Muscle of arm (tissue), 14 donors: ENCODE measurements at places on chromosomes 2 and 18. TPM values are rescaled to one million over a fixed set of nuclear protein-coding genes. Genes with fewer than 3 reads are reported as not detected.

DNA sequence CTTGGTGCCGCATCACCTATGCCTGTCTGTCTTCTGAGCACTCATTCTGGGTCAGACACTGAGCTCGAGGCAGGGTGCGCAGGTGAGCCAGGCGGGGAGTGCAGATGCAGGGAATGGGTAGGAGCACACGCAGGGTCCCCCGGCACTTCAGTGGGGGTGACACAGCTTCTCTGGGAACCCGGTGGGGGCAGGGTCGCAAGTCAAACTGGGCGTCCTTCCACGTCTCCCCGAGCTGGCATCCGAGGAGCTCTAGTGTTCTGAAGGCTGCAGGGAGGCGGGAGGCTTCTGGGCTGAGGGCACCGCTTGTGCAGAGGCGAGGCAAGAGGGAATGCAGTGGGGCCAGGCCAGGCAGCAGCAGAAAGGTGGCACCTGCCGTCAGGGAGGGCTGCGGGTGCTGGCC, 86.0 kb downstream of the DGKD start:
- no peak for DNase-seq

FSHR gene
- polyA plus RNA-seq: not detected

CCDC141 gene
- 69.1 TPM for polyA plus RNA-seq

- DNase-seq: no peak
These were observed 49.2 kb upstream of the UGP2 start for GRCh38 chr2:63792530-63792929.

DNA sequence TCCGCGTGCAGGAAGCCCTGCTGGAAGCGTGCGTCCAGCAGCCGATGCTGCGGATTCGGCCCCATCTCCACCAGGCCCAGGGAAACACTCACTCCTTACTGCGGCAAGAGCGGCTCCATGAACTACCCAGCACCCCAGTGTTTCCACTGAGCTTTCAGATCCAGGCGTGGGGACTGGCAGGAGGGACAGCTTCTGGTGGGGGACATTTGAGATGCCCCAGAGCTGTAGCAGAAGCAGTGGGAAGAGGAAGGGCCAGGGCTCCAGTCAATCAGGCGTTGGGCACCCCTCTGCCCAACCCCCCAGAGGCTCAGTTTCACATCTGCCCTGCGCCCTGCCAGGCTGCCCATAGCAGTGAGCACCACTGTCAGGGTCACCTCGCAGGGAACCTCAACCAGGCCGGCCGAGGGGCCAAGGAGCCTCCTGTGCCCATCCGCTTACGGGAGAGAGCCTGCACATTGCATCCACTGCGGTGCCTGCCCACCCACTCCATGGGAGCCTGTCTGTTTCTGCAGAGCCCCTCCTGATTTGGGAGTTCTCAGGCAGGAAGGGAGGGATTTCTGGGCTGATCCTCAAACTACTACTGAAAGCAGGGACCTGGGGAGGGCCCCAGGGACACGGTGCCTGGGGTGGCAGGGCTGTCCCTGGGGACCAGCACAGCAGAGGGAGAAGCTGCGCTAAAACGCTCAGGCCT, 4.6 kb downstream of the AGXT start:
- no peak for DNase-seq

DNA sequence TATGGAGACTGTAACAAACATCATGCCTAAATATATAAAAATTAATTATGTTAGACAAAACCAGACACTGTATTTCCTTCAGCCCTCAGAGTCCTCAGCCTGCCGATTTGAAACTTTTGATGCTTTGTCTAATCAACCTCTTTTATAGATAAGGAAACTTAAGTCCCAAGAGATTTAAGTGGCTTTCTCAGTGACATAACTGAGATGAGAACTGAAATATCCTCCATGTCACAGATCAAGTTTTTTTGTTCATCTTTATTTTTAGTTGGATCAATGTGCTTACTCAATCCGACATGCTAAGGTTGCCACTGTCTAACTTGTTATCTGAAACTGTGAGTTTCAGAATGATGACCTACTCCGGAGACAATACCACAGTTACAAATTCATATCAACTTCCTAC, 72.3 kb downstream of the BARD1 start:
- DNase-seq: no peak

- no peak for DNase-seq
These were observed 204.8 kb downstream of the SLC39A10 start for GRCh38 chr2:195861821-195862220.

ALLC gene
- polyA plus RNA-seq: 0.25 TPM

GRCh38 chr2:128214866-128215460, 103.7 kb downstream of the HS6ST1 start:
- no peak for DNase-seq

GRCh38 chr18:55076643-55077218, 117.5 kb upstream of the CCDC68 start:
- DNase-seq: no peak

DNA sequence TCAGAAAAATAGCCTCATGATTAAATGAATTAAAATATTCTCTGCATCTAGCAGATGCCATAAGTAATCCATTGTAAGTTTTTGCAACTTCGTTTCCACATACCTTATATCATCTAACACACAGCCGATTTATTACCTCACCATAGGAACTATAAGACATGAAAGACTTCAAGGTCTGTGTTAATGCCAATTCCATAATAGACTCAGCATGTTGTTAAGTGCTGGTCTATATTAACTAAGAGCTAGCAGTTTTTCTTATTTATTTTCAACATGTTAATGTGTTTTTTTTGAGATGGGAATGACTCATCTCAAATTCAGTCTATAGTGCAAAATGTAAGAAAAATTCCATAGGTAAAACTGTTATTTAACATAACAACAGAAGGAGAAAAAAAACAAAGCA, 243.9 kb upstream of the GULP1 start:
- no peak for DNase-seq

CIB4 gene
- not detected for polyA plus RNA-seq

CNGA3 gene
- 0.38 TPM for polyA plus RNA-seq

- DNase-seq: no peak
These were observed 56.2 kb downstream of the ARHGEF33 start for GRCh38 chr2:38945911-38946310.

GRCh38 chr2:161327582-161327981, 19.4 kb downstream of the PSMD14 start:
- DNase-seq: no peak

COL4A3 gene
- polyA plus RNA-seq: 0.47 TPM

DNA sequence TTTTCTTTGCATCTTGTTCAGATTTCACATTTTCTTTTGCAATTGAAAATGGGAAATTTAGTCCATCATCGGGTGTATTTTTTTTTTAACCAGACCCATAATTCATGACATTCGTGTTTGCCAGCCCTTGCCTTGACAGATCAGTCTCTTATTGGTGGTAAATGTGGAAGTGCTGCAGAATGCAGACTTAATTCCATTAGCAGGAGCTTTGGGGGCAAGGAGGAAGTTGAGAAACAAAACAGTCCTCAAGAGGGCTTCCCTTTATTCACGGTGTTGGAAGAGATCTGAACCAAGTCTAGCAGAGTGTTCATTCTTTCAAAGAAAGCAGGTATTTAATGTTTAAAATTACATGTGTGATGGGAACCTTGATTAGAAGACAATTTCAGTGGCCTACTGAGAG, 16.6 kb upstream of the RPE start:
- no peak for DNase-seq

DNA sequence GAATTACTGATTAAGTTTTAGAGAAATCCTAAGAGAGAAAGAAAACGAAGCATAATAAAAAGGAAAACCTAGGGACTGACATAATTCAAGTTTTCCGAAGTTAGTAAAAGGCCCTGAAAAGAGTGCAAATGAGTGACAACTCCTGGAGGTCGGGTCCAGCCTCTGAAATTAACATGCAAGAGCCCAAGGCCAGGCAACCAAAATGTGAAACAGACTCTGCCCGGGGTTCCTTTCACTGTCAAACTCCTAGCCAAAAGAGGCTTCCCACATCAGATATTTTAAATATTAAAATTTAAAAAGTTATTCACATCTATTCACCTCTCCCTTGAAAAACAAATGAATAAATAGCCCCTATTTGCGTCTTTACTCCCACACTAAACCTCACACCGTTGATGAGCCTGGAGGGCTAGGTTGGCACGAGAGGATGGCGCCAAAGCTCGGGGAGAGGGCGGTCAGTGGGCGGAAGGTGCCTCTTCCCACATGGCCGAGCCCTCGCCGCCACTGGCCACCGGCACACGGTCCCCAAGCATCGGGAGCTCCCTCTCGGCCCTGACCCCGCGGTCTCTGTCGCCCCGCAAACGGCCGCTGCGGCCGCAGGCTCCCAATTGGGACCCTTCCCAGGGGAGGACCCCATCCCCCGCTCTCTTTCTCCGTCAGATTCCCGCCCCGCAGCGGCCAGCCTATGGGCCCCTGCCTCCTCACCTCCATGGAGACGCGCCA, 630 bp downstream of the PPM1G start:
- DNase-seq: peak; percentile 19

PID1 gene
- polyA plus RNA-seq: 21.6 TPM

TUBB8B gene
- polyA plus RNA-seq: not detected

GRCh38 chr2:239293775-239294430, 106.9 kb downstream of the HDAC4 start:
- no peak for DNase-seq

- no peak for DNase-seq
These were observed 11.0 kb upstream of the PLEKHM3 start for GRCh38 chr2:208036357-208036756.

DNA sequence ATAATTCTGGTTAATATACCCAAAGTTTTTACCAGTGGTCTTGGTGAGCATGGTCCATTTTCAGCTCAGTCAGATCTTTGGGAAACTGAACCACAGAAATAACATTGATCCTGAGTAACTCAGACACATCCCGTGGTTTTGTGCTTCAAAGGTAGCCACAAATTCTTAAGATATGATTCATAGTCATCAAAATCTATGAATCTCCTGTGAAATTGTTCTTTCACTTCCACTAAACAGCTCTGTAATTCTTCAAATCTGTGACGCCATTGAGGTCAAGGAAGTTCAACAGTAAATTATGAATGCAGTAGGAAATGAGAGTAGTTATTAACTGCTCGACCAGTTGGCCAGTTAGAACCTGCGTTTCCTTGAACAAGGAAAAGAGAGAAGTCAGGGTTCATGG, 147.3 kb downstream of the IRS1 start:
- no peak for DNase-seq

DNA sequence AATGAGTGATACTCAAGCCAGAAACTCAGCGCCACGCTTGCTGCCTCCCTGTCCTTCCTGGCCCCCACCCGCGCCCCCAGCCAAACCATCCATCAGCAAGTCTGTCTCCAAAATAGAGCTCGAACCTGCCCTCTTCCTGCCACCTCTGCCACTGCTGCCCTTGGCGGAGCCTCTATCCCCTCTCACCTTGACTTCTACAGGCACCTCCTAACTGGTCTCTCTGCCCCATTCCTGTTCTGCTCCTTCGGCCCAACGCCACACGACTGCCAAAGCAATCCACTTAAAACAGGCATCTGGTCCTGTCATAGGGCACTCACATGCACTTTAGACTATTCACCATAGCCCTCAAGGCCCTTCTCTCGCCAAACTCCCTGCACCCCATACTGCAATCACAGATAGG, 210.3 kb upstream of the SMAD2 start:
- no peak for DNase-seq

CD28 gene
- polyA plus RNA-seq: 3.4 TPM

NMUR1 gene
- not detected for polyA plus RNA-seq

DNA sequence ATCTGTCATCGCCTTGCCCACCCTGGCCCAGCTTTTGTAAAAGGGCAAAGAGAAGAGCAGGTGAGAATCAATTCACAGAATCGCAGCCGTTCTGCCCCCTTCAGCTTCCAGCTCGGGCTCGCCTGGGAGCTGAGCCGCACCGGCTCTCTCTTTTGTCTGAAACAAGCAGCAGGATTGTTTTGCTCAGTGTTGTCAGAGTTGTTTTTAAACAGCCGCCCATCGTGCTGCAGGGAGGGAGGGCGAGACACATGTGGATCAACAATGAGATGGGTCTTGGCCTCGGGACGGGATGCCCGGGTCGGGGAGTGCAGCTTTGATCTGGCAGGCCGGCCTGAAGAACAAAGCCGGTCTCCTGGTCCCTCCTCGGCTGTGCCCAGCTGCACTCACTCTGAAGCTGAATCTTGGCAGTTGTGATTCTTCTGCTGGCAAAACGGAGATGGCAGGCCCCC, 39.7 kb upstream of the HDAC4 start:
- peak; percentile 27 for DNase-seq

DNA sequence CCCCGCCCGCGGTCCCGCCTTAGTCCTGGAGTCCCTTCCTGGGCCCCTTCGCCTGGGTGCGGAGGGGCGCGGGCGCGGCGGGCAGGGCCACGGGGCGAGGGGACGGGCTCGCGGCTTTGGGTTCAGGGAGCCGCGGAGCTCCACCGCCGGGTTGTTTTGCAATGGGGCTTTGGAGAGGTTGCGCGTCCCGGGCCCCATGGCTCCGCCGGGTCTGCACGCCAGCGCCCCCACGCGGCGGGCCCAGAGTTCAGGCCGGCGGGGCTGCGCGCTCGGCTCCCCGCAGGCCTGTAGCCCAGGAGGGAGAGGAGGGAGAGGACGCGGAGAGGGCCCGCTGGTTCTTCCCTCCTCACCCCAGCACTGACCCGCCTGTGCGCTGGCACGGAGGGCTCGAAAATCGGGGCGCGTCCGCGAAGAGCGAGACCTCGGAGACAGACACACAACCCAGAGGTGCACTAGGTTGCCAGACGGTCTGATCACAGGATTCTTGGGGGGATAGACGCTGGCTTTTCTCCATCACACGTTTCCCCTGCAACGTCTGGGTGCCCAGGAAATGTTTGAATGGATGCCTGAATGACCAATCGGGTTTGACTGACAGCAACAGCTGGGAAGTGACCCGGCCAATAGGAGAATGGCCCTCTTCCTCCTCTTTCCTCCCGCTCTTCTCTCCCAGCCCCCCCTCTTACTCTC, 4.9 kb upstream of the SIX2 start:
- peak; percentile 55 for DNase-seq

SCYGR4 gene
- polyA plus RNA-seq: not detected

- no peak for DNase-seq
These were observed 310.4 kb upstream of the SYT4 start for GRCh38 chr18:43587538-43588153.

DNA sequence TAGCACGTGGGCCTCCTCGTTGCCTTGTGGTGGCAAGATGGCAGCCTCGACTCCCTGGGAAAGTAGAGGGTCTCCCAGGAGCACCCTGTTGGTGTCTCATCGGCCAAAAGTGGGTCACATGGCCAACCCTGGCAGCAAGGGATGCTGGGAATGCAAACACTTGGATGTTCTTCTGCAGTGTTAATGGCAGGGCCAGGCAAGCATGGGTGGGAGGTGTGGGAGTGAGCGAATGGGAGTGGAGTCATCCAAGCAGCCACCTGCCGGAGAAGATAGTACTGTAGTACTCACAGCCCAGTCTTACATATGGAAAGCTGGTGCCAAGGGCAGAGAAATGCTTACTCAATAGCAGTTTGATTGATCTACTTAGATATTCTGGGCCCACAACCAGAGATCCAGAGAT, 122.2 kb downstream of the INHBB start:
- DNase-seq: no peak

ERBB4 gene
- polyA plus RNA-seq: 10.8 TPM
